ENCODE measurements at places on chromosomes 5 and 9. TPM values are rescaled to one million over a fixed set of nuclear protein-coding genes. Genes with fewer than 3 reads are reported as not detected.

MRPS30 gene
- 123 TPM for total RNA-seq

- no peak for DNase-seq
- no peaks in the 10 kb centered on the region for H3K4me1 ChIP-seq
- no peak overlapping the region for H3K4me3 ChIP-seq
- H3K27ac ChIP-seq, result no peak overlapping the region
- no peaks in the 10 kb centered on the region for H3K36me3 ChIP-seq
Measured at GRCh38 chr5:76177978-76178377, 94.8 kb downstream of the SV2C start.

CA9 gene
- 3.1 TPM for total RNA-seq

ARL15 gene
- 42.2 TPM for total RNA-seq

POU4F3 gene
- 4.1 TPM for total RNA-seq

- H3K27me3 ChIP-seq, result no peaks in the 10 kb centered on the region
- no peaks in the 10 kb centered on the region for H3K4me1 ChIP-seq
- H3K27ac ChIP-seq, result no peak overlapping the region
- no peak overlapping the region for H3K4me3 ChIP-seq
- H3K36me3 ChIP-seq, result no peaks in the 10 kb centered on the region
Measured at GRCh38 chr5:82636591-82636990, 358.4 kb upstream of the RPS23 start.

DNA sequence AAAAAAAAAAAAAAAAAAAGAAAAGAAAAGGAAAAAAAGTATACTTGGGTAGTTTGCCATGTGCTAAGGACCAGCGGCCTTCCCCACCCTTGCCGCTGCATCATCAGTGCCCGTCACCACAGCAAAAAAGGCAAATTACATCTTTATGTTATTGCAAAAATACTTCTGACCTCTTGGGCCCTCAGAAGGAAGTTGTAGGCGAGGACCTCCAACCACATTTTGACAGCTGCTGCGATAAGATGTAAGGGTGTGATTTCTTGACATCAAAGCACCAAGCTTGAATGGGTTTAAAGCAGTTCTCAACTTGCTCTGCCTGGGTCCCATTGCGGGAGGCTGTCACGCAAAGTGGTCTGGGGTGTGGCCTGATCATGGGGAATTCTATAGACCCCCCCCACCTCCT lies 39.2 kb downstream of the DMRT1 start:
- no peak overlapping the region for H3K4me3 ChIP-seq
- H3K4me1 ChIP-seq, result no peaks in the 10 kb centered on the region
- no peak for DNase-seq
- no peak overlapping the region for H3K27ac ChIP-seq
- no peaks in the 10 kb centered on the region for H3K27me3 ChIP-seq

DNA sequence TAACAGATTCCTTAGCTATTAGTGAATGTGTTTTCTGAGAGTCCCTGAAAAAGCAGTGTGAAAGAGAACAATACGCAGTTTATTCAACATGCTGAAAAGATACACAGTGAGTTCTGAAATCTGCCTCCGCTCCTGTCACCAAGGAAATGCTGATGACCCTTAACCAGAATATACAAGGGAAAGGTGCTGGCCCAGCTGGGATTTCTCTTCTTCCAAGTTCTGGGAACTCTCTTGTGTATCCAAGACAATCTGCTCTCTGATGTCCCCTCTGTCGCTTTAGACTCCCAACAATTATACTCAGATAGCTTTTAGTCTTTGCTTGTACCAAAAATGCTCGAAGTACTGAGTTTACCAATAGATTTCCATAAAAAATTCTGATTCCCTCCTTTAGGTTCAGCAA lies 214.9 kb downstream of the TMEM167A start:
- no peak overlapping the region for H3K4me3 ChIP-seq
- peaks cover 5% of the 10 kb centered on the region for H3K4me1 ChIP-seq
- no peaks in the 10 kb centered on the region for H3K27me3 ChIP-seq
- H3K27ac ChIP-seq, result peak overlapping the region; percentile 3

FGF10 gene
- 10.1 TPM for total RNA-seq

GRCh38 chr5:103910011-103910410 lies 347.4 kb upstream of the NUDT12 start:
- no peak overlapping the region for H3K27ac ChIP-seq
- no peaks in the 10 kb centered on the region for H3K27me3 ChIP-seq
- H3K36me3 ChIP-seq, result no peaks in the 10 kb centered on the region
- H3K4me1 ChIP-seq, result no peaks in the 10 kb centered on the region
- peak; percentile 16 for DNase-seq

GLRA1 gene
- 5.1 TPM for total RNA-seq

EXOSC2 gene
- total RNA-seq, result 26.7 TPM

DNA sequence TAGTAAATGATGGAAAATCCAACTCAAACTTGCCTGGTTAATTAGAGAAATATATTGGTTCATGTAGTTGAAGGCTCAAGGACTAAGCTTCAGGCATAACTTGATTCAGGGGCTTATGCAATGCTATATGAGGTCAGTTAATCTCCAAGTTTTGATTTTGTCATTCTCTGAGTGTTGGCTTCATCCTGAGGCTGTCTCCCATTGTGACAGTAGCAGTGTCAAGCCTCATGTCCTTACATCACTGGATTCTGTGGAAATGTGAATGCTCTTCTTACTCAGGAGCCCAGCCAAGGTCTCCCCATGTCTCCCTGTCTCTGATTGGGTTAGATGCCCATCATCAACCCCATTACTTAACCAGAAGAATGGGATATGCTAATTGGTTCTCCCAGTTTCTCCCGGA lies 44.4 kb upstream of the SNX2 start:
- H3K27me3 ChIP-seq, result no peaks in the 10 kb centered on the region
- H3K4me3 ChIP-seq, result no peak overlapping the region
- H3K4me1 ChIP-seq, result no peaks in the 10 kb centered on the region
- no peak for DNase-seq
